ENCODE measurements at places on chromosomes 2 and 18.

DNA sequence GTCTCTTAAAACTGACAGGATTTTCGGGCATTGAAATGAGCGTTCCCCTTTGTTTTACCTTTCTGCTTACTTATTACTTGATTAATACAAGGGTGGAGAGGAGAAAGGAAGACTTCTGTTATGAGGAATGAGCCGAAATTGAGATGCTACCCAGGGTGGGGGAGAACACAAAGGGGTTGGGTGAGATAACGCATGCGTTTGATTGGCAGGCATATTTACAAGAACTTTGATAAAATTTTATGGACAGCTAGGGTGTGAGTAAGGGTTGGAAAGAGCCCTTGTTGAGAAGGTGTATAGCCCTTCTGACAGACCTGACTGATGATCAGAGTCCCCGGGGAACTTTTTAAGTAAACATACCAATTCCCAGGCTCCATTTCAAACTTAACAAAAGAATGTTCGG lies 1.8 kb downstream of the RNF138 start:
- DNase-seq: no peak

DNA sequence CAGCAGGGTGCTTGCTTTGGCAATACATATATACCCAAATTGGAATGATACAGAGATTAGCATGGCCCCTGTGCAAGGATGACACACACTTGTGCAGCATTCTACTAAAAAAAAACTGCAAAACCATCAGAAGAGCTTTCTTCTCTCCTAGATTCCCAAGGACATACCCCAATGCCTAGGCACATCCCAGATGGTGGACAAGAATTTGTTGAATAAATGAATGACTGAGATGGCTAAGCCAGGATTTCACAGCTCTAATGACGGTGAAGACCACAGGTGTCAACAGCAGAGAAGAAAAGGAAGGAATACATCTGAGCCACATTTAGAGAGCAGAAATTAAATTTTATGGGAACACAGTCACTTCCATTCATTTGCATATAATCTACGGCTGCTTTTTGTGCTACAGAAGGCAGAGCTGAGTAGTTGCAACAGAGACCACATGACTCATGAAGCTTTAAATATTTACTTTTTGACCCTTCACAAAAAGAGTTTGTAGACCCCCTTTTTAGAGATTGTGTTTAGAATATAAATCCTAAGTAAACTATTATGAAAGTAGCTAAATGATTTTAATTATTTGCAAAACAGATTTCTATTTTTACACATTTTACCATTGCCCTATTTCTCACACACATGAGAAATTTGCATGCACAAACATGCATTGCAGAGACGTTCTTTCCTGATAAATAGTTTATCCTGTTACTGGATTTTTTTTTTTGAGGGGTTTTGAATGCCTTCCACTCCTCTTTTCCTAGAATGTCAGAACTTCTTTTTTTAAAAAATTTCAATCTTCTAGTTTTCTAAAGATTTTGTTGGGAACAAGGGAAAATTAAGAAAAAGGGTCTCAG lies 119.0 kb downstream of the PMAIP1 start:
- DNase-seq: no peak

DNA sequence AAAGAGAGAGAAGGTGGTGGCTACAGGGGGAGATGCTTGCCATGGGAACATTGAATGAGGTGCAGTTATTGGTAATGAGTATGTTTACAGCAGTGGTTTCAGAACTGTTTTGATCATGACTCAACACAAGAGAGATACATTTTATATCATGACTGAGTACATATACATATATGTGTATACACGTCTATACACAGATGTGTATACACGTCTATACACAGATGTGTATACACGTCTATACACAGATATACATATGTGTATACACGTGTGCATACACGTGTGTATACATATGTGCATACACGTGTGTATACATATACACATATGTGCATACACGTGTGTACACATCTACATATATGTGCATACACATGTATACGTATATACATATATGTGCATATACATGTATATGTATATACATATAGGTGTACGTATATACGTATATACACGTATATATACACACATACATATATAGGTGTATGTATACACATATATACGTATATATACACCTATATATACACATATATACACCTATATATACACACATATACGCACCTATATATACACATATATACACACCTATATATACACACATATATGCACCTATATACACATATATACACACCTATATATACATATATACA lies 518.5 kb downstream of the TSN start:
- DNase-seq: no peak

GRCh38 chr18:75130591-75131328 lies 78.2 kb downstream of the PTGR3 start:
- no peak for DNase-seq

- DNase-seq: no peak
Observed at GRCh38 chr2:128642821-128643220, 324.2 kb upstream of the HS6ST1 start.

GRCh38 chr2:54887850-54888545 lies 162.3 kb downstream of the RTN4 start:
- DNase-seq: no peak

DNA sequence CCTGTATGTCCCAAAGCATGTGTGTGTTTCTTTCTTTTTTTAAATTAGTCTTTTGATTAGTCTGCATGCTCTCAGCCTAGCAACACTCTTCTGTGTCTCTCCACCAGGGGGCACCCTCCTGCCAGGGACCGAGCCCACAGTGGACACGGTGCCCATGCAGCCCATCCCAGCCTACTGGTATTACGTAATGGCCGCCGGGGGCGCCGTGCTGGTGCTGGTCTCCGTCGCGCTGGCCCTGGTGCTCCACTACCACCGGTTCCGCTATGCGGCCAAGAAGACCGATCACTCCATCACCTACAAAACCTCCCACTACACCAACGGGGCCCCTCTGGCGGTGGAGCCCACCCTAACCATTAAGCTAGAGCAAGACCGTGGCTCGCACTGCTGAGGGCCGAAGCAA lies 93.8 kb downstream of the NRP2 start:
- DNase-seq: peak; percentile 22

- DNase-seq: no peak
Observed at GRCh38 chr2:151840216-151841046, 12.2 kb upstream of the ARL5A start.

DNA sequence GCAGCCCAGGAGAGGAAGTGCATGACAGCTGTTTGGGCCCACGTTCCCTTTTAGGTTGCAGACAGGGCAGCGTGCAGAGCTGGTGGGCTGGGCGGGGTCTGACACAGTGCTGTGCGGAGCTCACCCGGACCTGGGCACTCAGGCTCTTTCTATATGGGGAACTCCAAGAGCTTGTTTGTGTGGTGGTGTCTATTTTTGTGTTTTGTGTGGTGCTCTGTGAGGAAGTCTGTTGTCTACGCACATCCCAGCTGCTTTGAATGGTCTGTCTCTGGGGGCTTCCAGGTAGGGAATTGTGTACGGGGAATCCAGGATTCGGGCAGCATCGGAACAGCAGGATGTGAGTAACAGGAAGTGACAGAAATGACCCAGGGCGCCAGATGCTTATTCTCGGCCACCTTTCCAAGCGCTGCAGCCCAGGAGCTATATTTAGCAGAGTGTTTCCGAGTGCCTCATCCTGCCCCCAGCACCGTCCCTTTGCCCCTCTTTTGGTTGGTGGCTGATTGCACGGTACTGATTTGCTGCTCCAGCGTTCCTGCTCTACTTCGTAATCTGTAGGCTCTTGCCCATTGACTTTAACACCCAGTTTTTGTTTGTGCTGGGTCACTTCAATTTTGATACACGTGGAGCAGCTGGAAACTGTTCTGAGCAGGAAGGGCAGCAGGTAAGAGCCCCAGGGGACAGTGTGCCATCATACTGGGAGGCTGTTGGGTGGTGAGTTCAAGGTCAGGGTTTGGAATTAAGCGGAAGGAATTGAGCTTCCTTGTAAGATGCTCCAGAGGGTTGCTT lies 64.7 kb downstream of the DGKD start:
- peak; percentile 69 for DNase-seq

- no peak for DNase-seq
Observed at GRCh38 chr2:40512256-40512655, 60.4 kb upstream of the SLC8A1 start.
